Gastroesophageal sphincter (tissue), 4 donors: ENCODE measurements at places on chromosomes 11 and 22.
A peak's percentile ranks its signal among the peaks of the same experiment; 100 is the strongest.

- no peak for ATAC-seq
These were observed 48.4 kb upstream of the HORMAD2 start for GRCh38 chr22:30031764-30032455.

DNA sequence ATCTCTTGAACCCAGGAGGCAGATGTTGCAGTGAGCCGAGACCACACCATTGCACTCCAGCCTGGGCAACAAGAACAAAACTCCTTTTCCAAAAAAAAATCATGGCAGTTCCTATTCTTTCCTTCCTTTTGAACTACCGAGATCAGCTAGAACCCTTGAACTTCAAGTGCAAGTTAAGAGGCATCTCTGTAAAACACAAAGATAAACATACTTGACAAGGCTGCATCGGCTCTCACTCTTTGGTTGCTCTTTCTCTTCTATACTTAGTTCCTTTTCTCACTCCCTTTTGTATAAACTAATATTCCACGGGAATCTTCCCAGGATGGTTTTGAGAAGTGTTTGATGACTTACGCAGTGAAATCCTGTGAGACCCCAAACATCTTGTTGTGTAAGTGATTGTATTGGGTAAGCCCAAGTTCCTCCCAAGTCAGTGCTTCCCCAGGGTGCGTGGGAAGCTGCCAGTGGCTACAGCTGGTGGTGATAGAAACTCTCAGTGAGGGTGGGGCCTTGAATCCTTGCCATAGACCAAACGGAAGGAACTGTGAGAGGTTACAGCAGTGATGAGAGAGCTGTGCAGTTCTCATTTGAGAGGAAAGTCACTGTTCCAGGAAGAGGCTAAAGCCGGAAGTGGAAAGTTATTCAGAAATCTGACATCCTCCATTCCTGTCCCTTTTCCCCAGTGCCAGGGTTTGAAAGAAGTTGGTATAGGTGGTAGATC lies 24.1 kb upstream of the CDC42EP2 start:
- ATAC-seq: peak; percentile 88

GRCh38 chr11:67372993-67373647 lies at the start of gene CLCF1:
Gene CLCF1 (minus strand): TSS chr11:67373598. CDS start chr11:67373539, 59 bp downstream.
- ATAC-seq: peak; percentile 64

- ATAC-seq: no peak
These were observed 66.9 kb upstream of the SESN3 start for GRCh38 chr11:95297680-95298452.

- ATAC-seq: no peak
These were observed 20.7 kb downstream of the DMC1 start for GRCh38 chr22:38549101-38549894.

DNA sequence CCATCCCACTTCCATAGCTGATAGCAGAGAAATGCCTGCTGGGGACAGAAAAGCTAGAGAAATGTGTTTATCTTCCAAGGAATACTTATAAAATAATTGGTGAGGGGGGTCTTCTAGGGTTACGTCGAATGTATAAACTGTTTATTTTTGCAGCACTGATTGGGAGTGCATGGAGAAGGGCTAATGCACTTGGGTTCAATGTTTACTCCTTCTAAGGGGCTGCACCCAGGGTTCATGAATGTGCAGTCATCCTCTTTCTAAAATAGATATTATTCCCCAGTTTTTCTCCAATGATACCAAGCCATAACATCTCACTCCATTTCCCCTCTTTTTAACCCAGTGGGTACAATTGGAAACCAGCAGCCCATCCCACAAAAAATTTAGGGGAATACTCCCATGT lies 336.9 kb downstream of the ETS1 start:
- ATAC-seq: no peak

GRCh38 chr11:54832676-54833075 lies 126.0 kb downstream of the OR4A5 start:
- ATAC-seq: no peak

- no peak for ATAC-seq
These were observed 34.3 kb downstream of the USP28 start for GRCh38 chr11:113840932-113841664.

DNA sequence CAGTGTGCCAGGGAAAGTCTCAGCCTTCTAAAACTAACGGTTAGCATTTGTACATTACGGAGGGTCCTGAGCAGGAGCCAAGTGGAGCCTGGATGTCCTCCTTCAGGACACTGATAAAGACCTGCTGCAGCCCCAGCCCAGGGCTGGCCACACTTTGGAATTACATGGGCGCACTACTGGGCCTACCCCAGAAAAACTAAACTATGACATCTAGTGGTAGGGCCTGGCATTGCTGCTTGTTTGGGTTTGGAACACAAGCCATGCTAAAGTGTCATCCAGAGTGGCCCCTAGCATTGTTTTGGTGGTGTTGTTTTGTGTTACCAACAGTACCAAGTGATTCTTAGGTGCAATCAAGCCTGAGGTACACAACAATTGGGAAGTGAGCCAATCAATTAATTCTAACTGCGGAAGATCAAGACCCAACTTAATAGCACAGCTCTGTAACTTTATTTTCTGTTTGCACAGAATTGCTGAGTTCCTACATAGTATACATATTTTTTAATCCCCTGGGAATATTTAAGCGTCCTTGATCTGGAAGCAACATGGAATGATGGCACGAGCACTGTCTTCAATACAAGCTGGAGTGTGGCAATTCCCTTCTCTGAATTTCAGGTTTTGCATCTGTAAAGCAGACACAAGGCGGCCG lies 340.7 kb downstream of the LARGE1 start:
- ATAC-seq: no peak

DNA sequence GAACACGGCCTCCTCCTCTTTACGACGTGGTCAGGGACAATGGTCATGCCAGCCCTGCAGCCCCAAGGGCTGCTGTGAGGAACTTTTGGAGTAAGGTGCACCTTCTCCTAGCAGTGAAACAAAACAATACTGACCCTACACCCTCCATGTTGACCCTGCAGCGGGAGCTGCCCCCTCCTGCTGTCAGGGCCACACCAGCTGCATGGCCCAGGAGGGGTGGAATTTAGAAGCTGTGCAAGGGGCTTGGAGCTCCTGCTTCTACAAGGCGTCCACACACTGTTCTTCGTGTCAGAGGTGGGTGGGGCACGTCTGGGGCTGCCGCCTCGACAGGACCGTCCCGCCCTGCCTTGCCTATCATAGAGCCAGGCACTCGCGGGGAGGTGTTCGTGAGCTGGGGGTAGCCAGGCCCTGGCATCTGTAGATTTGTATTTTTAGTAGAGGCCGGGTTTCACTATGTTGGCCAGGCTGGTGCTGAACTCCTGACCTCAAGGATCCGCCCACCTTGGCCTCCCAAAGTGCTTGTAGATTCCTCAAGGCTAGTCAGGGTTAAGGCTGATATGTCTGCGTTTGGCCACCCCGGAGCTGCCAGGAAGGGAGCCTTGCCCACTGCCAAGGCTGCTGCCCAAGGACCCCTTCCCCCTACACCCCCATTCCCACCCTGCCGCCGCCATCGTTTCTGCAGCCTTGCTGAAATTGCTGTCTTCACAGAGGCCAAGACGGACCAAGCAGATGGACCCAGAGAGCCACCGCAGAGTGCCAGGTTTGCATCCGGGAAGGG lies 15.9 kb downstream of the INCENP start:
- no peak for ATAC-seq

DNA sequence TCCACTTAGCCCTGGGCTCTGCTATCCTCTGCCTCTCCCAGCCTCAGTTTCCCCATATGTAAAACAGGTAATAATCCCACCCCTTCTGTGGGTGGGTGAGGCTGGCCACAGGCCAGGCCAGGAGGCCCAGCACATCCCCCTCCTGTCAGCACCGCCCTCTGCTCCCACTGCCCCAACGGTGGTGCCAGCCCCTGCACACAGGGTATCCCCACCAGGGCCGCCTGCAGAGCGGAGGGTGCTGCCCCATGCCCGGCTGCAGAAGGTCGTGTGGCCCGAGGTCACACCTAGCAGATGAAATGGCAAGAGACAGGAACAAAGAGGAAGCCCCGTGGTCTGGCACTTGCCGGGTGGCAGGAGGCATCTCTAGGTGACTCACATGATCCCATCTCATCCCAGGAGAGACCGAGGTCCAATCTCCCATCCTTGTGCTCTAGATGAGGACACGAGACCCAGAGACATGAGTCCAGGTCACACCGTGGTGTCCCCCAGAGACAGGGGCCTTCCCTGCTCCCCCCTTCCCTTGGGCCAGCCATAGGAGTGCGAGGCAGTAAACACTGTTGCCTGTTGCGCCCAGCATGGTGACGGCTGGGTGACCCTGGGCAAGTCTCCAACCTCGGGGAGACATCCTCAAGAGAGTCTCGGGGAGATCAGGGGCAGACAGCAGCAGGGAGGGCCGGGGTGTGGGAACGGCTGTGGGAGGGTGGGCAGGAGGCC lies 27.2 kb upstream of the PPARA start:
- ATAC-seq: no peak

DNA sequence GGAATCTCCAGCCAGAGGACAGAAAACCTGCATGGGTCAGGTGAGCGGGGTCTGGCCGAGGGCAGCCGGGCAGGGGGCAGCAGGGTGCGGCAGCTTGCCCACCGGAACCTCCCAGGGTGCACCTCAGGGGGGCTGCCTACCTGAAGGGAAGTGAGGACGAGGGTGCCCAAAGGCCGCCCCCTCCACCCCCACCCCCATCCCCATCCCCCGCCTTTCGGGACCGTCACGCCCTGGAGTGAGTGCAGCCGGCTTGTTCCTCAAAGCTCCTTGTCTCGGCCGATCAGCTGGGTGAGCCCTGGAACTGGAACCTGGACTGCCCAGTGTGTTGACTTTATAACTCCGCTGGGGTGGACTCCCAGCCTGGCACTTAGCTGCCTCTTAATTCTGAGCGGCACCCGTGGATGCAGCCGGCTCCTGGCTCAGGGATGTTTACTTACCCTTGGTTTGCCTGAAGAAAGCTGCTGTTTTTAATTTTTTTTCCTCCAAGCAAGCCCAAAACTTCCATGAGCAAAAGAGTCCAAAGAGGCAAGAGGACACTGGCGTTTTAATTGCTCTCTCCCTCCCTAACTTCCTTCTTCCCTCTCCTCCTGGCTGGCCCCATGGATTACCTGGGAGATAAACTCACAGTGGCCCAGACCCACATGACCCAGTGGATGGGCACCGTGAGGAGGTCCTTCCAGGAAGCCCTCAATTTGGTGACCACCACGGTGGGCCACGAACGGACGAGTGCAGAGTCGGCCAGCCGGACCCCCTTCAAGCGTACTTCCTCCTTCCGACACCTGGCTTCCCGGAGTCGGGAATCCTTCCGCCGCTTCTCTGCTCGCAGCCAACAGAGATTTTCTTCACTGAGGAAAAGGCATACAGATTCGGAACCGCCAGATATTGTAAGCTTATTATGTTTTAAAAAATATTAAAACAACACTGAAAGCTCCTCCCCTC lies 87.8 kb upstream of the CRYBB3 start:
- ATAC-seq: peak; percentile 49

DNA sequence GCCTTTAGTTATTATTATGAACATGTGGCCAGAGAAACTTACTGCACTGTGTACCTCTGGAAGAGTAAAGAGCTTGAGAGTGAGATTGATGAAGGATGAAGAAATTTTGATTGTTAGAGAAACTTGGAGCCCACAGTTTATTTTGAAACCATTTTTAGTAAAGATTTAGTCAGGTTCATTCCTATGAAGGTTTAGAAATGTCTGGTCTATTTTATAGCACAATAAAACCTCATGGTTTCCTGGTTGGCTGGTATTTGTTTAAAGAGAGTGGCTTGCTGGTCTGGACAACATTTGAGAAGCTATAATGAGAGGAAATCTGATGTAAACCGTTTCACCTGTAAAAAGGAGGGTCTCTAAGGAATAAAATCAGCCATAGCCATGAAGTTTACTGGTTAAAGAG lies 8.8 kb upstream of the PDE3B start:
- ATAC-seq: no peak
